NCI-H1417 treated with DMSO at 0.1 percent for 48 hours (cell line): ENCODE measurements at places on chromosomes 6 and 20.

DNA sequence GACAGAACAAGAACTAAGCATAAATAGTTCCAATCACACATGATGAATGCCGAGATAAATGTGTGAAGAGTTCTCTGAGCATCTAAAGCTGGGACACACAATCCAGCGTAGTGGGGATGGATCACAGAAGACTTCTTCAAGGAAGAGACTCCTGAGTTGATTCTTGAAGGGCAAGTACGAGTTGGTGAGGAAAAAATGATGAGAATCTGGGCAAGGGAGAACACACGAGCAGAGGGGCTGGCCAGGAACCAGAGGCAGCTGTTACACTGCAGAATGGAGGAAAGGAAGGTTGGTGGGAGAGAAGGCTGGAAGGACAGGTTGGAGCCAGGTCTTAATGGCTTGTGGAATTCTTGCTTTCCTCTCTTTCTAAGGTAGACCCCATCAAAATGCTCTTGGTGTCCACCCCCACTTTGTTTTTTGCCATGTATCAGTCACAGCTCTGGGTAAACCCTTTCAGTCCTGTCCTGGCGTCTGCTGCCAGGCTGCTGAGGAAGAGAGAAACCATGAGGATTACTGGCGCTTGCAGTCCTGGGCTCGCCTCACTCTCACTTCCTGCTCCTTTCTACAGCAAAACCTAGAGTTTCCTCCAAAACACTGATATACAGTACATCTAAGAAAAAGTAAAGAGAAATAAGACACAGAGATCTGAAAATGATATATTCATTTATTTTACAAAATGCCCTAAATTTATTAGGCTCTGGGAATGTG is 127.6 kb upstream of the FAM184A start:
- DNase-seq, result no peak

DNA sequence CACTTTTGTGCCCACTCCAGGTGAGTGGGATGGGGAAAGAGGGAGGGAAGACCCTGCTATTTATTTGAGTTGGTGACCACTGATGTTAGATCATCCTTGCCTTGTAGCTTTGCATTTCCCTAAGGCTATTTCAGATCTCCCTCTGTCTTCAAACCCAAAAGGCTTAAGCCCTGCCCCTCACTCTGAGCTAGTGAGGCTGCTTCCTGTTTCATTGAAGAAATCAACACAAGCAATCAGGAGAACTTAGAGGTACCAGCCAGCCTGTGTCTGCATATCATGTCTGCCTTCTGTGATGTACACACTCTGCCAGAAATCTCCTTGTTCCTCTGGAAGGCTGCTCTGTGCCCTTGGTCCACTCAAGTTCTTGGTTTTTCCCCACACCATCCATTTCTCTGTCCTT is 135.3 kb downstream of the ARID1B start:
- DNase-seq, result no peak

DNA sequence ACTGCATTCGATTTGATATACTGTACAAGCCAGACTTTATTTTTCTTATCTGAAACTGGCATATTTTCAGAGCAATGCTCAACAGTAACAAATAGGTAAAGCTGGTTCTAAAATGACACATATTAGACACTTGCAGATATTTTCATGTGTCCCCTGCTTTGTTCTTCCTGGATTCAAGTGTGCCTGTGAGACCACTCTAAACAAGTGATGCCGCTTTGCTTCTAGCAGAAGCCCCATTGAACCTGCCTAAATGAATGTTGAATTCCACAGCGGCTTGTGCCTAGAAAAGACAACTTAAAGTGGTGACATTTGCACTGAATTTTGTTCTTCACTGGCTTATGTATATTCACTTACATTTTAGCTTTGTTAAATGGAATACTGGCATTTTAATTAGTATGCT is 115.7 kb downstream of the AKAP7 start:
- DNase-seq, result no peak

DNA sequence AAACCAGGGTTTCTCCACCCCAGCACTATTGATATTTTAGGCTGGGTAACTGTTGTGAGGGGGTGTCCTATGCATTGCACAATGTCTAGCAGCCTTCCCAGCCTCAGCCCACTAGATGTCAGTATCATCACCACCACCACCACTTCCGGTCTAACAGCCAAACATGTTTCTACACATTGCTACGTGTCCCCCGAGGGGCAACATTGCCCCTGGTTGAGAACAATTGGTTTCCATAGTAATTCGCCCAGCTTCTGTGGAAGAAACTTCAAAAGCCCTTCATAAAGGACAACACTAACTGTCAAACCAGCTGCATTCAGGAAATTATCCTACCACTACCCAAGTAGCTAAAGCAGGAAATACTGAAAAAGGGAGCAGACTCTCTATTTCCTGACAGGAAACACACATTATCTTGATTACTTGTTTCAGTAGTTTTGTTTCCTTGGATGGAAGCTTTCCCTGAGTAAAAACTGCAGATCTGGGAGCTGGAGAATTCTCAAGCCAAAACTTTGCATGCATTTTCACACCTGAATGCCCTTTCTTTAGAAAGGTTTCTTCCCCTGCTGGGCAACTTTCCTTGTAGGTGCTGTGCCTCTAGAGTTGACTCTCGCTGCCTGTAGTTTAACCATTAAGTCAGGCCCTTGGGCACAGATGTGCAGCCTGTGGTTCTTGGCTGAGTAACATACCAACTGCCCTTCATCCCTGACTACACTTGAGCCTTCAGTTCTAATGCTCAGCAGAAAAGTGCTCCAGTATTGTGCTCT is 23.6 kb downstream of the PKHD1 start:
- peak; percentile 29 for DNase-seq

GRCh38 chr20:63553251-63553932 is 567 bp upstream of the FNDC11 start:
- peak; percentile 64 for DNase-seq

- DNase-seq, result no peak
Measured at GRCh38 chr6:149891259-149891658, 6.7 kb downstream of the RAET1E start.

- no peak for DNase-seq
Measured at GRCh38 chr6:156543431-156543830, 233.7 kb upstream of the ARID1B start.

GRCh38 chr20:8322662-8323217 is 190.7 kb downstream of the PLCB1 start:
- no peak for DNase-seq

- no peak for DNase-seq
Measured at GRCh38 chr6:157440171-157440570, 59.2 kb downstream of the ZDHHC14 start.

GRCh38 chr6:144928847-144929246 is 643.7 kb downstream of the UTRN start:
- no peak for DNase-seq

GRCh38 chr20:21437816-21438215 is 40.5 kb upstream of the NKX2-4 start:
- DNase-seq, result no peak
